ENCODE measurements at places on chromosomes 12 and 14. TPM values are rescaled to one million over a fixed set of nuclear protein-coding genes. Genes with fewer than 3 reads are reported as not detected.

PLEKHG7 gene
- total RNA-seq = not detected

SIX1 gene
- total RNA-seq = not detected

TMCC3 gene
- 2.2 TPM for total RNA-seq

NR1H4 gene
- not detected for total RNA-seq

DNA sequence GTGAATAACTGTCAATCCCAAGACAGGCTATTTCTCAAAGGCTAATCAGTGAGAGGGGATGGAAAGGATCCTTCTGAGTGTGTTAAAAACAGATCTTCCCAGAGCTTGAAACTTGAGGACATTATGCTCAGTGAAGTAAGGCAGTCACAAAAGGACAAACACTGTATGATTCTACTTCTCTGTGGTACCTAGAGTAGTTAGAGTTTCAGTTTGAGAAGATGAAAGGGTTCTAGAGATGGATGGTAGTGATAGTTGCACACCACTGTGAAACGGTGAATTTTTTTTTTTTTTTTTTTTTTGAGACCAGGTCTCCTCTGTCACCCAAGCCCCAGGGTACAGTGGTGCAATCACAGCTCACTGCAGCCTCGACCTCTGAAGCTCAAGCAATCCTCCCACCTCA, 133.8 kb downstream of the SAMD4A start:
- DNase-seq = no peak

DNA sequence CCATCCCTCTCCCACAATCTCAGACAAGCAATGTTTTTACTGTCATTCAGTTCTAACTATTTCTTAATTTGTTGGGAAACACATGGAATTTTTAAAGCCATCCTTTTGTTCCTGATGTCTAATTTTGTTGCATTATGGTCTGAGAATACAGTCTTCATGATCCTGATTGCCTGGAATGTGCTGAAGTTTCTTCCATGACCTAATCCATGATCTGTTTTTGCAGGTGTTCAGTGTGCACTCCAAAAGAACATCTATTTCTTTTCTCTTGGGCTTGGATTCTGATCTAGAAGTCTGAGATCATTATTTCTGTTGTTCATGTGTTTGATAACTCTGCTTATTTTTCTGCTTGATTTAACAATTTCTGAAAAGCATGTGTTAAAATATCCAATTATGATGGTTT, 43.2 kb upstream of the PHC1 start:
- DNase-seq = no peak

DNA sequence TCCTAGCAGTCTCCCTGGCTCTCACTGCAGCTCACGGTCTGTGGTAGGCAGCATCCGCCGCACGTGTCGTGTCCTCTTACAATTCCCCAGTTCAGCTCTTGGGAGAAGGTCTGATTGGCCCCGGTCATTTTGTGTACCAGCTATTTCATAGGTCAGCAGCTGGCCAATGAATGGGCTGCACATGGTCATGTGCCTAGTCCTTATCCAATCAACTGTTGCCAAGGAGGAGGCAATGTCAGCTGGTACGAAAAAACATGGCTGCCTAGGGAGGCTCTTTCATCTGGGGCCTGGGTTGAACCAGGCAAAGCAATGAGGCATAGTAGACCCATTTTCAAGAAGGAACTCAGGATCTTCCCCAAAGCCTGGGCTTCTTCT, 46.1 kb downstream of the RNFT2 start:
- DNase-seq = no peak

DNA sequence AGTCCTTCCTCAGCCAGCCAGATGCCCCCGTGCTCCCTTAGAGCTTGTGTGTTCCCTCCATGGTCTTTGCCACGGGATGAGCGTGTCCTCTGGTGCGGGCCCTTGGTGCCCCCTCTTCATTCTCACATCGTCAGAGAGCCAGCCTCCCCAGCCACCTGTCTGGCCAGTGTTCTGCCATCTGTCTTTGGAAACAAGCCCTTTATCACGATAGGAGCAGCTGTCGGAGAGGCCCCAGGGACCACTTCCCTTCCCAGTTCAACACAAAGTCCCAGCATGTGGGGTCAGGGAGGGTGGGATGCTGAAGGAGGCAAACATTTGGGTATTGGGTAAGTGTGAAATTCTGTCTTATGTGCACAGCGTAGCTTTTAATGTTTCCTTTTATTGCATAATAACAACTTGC, 44.5 kb downstream of the DYNC1H1 start:
- no peak for DNase-seq

- DNase-seq = no peak
These were observed 2.7 kb downstream of the GSTZ1 start for GRCh38 chr14:77323571-77323970.

DNA sequence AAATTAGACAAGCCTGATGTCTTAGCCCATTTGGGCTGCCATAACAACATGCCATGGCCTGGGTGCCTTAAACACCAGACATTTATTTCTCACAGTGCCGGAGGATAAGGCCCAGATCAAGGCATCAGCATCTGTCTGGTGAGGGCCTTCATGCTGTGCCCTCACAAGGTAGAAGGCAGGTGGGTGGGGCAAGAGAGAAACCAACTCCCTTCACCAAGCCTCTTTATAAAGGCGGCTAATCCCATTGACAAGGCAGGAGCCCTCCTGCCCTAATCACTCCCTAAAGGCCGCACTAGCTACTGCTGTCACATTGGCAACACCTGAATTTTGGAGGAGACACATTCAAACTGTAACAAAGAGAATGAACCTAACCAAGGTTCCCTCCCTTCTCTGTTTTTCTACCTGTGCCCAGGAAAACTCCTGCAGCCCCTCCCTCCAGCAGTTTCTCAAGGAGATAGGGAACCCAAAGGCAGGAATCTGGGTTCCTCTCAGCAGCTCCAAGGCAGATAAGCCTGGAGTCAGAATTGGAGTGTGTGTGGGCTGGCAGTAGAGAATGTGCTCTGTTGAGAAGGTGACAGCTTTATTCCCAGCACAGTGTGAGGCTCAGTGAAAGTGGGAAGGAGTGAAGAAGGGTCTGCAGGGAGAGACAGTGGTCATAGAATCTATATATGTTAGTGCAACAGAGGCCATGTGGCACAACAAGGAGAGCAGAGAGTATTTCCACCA, 21.7 kb upstream of the GPATCH2L start:
- no peak for DNase-seq

GRCh38 chr12:15808652-15809051, 19.5 kb upstream of the EPS8 start:
- DNase-seq = no peak

- DNase-seq = no peak
These were observed 2.0 kb upstream of the EMP1 start for GRCh38 chr12:13194401-13195110.

GRCh38 chr14:82528016-82528415, 994.4 kb upstream of the SEL1L start:
- no peak for DNase-seq

DNA sequence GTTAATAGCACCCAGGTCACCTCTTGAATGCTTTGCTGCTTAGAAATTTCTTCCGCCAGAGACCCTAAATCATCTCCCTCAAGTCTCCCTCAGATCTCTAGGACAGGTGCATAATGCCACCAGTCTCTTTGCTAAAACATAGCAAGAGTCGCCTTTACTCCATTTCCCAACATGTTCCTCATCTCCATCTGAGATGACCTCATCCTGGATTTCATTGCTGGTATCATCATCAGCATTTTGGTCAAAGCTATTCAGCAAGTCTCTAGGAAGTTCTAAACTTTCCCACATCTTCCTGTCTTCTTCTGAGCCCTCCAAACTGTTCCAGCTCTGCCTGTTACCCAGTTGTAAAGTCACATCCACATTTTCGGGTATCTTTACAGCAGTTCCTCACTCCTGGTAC, 41.0 kb downstream of the KTN1 start:
- DNase-seq = no peak

DNA sequence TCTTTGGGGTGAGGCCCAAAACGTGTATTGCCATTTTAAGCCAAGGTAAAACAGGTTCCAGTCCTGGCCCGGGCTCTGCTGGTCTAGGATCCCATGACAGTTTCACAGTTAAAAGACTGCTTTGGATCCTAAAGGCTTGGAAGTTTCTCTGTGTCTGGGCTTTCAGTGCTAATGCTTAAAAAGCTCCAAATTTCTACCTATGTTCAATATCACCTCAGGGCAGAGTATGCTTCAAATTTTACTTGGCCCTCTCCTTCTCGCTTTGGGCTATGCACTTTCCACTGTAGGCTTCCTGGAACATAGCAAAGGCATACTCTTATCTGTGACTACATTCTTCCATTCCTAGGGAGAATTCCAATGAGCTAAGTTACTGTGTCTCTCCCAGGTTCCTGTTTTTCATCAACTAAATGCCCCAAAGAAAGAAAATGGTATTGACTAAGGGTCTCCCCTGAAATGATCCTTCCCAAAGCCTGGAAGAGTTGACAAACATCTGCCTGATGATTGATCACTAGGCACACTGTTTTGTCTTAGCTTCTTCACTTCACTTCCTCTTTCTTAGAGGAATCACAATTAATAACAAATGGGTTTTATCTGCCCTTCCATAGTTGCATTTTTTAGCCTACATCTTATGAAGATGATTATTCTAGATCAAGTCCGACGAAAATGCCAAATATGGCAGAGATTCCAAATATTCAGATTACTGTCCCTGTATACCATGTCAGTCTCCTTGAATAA, 79.4 kb downstream of the TMTC2 start:
- DNase-seq = no peak

DNA sequence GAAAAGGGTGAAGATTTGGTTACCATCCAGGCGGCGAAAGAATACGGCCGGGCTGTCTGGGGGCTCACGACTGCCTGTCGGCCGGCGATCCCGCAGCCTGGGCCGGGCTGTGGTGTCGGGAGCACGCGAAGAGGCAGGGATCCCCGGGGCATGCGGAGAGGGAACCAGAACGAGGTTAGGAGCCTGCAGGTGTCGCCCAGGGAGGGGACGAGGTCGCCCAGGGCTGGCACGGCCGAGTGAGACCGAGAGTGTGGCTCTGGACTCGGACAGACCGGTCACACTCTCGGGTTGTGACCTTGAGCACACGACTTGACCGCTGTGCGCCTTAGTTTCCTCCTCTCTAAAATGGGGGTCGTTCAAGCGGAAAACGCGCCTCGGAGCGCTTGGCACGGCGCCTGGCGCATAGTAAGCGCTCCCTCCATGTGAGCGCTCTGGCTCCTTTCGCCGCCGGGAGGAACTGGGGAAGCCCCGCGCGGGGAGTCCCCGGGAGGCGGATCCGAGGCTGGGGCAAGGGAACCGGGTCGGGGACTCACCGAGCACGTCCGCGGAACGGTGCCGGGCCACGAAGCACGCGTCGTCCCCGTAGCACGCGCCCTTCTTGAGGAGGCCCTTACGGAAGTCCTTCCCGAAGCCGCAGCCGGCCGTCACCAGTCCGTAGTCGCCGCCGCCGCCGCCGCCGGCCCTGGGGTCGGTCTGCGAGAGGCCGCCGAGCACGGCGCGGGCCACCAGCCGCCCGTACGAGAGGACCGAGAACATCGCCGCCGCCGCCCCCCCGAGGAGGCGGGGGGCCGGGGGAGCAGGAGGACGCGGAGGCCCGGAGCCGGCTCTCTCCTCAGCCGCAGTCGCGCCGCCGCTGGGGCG, 612 bp downstream of the PPTC7 start:
- peak; percentile 75 for DNase-seq

DNA sequence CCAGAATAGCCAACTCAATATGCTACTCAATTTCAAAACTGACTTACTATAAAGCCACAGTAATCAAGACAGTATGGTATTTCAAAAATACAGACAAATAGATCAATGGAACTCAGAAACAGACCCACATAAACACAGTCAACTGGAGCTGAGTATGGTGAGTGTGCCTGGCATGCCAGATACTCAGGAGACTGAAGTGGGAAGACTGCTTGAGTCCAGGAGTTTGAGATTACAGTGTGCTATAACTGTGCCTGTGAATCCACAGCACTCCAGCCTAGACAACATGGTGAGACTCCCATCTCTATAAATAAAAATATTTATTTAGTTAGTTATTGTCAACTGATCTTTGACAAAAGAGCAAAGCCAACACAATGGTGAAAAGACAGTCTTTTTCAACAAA, 81.8 kb downstream of the NUMB start:
- no peak for DNase-seq

GRCh38 chr12:31297572-31298514, 28.1 kb downstream of the SINHCAF start:
- no peak for DNase-seq

DNA sequence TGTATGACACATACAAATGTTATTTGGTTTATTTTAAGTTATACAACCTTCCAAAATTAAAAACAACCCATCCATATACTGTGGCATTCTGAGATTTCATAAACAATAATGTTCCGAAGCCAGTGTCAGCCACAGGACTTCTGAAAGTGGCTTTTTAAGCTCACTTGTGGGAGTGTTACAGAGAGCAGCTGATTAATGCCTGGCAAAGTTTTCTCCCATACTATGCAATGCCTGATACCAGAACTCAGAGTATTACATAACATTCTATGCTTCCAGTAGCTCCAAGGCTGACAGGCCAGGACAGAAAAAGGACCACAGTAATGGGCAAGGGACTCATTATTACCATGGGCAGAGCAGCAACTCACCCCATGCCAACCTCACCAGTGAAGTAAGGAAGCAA, 29.3 kb downstream of the NELL2 start:
- no peak for DNase-seq

DNA sequence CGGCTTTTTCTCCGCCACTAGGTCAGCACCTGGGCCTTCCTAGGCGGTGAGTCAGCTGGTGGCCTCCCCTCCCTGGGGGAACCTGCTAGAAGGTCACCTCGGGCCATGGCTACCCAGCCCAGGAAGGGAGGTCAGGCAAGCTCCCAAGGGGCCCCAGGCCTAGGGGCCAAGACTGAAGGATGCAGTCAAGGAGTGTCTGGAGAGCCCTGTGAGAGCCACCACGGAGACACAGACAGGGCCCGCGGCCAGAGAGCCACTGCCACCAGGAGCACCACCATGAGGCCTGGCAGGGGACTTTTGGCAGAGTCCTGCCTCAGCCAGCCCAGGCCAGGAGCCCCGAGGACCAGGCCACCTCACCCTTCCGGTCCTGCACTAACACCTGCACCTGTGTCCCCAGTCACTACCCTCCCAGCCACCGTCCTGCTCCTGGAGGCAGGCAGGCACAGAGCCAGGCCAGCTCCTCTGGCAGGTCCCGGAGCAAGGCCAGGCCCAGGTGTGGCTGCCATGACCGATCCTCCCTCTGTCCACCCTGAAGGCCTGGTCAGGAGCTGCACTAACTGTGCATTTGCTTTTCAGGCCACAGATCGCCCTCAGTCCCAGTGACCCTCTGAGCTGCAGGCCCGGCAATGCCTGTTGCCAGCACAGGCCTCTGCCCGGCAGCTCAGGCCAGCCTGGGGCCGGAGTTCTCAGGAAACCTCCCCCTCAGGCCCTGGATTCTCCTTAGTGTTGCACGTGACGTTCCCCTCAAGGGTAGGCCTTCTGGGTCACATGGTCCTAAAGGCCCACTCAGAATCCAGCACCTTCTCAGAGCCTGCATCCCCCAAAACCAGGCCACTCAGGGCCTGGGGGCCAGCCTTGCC, 6.9 kb downstream of the PHETA1 start:
- DNase-seq = peak; percentile 64

DNA sequence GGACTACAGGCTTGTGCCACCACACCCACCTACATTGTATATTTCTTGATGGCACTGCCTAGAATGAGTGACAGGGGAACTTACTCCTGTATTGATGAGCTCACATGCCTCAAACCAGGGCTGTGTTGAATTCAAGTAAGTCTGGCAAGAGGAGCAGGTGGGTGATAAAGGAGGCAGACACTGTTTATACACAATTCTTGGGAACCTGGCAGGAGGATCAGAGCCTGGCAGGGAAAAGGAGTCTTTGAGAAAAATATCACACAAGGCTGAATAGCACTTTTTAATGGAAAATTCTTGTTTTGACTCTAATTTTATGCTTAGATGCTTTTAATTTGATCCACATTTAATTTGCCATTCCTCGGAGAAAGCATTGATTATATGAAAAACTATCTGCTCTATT, 293.1 kb upstream of the NPAS3 start:
- DNase-seq = no peak

- DNase-seq = no peak
These were observed 47.3 kb upstream of the PAWR start for GRCh38 chr12:79737875-79738718.

- peak; percentile 90 for DNase-seq
These were observed 26.4 kb upstream of the GPR132 start for GRCh38 chr14:105091517-105092170.
